ENCODE measurements at places on chromosomes 6 and 20. TPM values are rescaled to one million over a fixed set of nuclear protein-coding genes. Genes with fewer than 3 reads are reported as not detected.

Gene MAP3K7
- total RNA-seq, result 34.4 TPM

Gene VGLL2
- not detected for total RNA-seq

DNA sequence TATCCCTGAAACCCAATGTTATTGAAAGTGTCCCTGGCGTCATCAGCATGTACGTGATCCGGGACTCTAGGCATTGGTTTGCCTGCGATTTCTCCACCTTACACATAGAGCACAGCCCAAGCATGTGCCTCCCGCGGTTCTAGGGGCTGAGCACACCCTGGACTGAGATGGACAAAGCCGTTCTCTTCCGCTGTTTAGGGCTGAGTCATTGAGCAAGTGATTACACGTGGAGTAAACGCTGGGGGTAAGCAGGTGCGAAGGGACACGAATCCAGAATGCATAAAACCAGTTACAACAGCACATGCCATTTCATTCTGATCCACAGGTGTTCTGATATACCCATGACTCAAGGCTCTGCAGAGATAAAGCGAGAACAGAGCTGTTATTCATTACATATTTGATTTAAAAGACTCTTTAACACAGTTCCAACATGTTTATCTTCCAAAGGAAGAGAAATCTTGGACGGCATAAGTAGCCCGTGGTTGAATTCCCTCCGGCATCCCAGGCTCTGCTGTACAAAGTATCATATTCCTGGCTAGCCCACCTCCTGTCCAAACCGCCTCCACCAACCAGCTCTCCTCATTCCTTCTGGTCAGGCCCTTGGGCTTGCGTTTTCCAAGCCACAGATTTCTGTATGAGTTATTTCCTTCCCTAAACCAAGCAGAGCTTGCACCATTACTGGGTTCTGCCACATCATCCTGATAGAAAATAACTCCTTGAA, 36.1 kb upstream of the THBS2 start:
- no peak for DNase-seq

GRCh38 chr6:80259118-80259517, 152.6 kb downstream of the BCKDHB start:
- DNase-seq, result no peak

Gene SLC2A4RG
- total RNA-seq, result 49.4 TPM
